ENCODE measurements at places on chromosomes 3 and 15.

- DNase-seq = no peak
Observed at GRCh38 chr3:161939918-161940620, 443.5 kb downstream of the OTOL1 start.

- no peak for DNase-seq
Observed at GRCh38 chr15:27082526-27082925, 111.5 kb downstream of the GABRG3 start.

DNA sequence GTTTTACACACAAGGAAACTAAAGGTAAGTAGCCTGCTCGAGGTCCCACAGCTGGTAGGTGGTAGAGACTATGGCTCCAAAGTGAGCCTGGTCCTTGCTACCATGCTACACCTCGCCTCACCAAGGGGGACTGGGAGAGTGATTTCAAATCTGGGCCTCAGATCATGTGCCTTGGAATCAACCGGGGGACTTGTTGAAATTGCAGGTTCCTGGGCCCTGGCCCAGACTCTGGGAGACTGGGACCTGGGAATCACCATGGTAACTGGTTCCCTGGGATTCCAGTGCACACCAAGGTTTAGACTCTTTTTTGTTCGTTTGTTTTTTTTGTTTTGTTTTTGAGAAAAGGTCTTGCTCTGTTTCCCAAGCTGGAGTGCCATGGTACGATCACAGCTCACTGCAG is 21.1 kb downstream of the DNASE1L3 start:
- no peak for DNase-seq

DNA sequence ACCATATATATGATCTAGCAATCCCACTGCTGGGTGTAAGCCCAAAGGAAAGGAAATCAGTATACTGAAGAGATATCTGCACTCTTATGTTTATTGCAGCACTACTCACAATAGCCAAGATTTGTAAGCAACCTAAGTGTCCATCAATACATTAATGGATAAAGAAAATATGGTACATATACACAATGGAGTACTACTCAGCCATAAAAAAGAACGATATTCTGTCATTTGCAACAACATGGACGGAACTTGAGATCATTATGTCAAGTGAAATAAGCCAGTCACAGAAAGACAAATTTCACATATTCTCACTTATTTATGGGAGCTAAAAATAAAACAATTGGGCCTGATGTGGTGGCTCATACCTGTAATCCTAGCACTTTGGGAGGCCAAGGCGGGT is 21.9 kb upstream of the ARNT2 start:
- DNase-seq = no peak

DNA sequence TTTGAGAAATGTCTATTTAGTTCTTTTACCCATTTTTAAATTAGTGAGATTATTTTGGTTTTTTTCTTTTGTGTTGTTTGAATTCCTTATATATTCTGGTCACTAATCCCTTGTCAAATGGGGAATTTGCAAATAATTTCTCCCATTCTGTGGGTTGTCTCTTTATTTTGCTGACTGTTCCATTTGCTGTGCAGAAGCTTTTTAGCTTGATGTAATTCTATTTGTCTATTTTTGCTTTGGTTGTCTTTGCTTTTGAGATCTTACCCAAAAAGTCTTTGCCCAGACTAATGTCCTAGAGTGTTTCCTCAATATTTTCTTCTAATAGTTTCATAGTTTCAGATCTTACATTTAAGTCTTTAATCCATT is 472.9 kb downstream of the TBL1XR1 start:
- DNase-seq = no peak
